ENCODE measurements at places on chromosomes 4 and X.

DNA sequence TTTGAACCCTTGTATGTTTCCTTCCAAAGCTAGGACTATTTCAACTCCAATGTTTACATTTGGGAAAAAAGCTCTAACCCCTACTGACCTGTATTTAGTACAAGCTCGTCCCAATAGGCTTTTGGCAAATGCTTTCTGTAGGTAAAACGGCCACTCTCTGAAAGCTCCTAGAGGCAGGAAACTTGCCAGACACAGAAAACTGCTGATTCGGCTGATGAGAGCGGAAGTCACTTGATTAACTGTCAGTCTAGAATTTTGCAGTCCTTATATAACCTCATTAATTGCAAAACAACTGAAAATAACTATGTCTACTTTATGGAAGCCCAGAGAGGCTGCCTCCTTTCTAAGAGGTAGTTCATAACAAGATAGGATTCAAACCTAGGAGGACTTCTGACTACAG is 108.1 kb downstream of the TSPAN7 start:
- no peak for DNase-seq

GRCh38 chr4:8378776-8379175 is 61.7 kb downstream of the ACOX3 start:
- DNase-seq, result no peak

DNA sequence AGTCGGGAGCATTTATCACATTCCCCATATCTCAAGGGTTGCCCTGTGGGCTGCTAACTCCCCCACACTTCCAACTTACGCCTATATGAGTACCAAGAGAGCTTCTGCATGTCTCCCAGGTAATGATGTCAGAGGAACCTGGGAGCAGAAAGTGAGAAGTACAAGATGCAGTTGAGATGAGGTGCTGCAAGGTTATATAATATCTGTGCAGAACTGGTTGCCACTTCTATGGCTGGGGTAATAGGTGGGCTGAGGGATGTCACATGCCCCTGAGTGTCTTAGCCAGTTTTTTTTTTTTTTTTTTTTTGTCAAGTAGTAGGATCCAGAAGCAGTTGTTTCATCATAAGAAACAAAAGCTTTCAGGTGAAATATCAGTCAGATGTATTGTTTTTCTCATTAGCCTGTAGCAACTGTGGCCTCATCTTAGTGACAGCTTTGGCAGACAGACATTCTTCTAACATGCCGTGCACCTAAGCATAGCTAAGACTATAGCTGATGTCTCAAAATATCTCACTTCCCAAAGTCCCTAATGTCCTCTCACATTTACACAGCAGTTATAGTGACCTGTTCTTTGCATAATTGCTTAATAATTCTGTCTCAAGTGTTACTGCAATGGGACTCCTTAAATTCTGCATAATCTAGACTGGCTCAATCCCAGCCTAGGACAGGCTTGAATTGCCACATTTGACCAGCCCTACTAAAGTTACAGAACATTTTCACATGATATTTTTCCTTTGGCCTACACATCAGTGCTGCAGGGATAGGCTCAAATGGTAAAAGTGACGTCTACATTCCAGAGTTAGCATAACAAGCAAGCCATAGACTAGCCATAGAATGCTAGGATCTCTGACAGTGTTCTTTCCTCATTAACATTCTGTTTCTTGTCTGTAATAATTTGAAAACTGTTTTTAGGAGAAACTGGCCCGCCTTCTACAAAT is 17.9 kb upstream of the MAOB start:
- DNase-seq, result no peak

- no peak for DNase-seq
Observed at GRCh38 chrX:29090811-29091210, 503.6 kb downstream of the IL1RAPL1 start.

DNA sequence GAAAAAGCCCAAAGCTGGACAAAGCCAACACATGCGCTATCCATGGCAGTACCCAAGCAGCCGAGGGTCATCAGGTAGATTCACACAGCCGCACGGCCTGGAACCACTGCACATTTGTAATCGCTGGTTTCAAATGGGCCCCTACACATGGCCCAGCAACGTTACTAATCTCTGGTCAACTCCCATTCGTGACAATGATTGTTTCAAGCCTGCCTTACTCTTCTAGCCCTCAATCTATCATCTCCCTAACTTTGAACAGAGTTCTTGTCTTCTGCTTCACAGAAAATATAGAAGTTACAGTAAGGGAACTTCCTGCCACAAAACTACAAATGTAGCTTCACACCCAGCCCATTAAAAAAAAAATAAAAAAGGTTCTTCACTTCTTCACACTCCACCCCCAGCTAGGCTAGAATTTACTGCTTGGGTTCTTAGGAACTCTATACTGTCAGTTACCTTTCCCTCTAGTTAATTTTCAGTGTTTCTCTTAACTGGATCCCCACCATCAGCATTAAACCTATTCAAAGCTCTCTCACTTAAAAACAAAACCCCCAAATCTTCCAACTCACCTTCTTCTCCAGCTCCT is 24.2 kb downstream of the CASP3 start:
- no peak for DNase-seq

DNA sequence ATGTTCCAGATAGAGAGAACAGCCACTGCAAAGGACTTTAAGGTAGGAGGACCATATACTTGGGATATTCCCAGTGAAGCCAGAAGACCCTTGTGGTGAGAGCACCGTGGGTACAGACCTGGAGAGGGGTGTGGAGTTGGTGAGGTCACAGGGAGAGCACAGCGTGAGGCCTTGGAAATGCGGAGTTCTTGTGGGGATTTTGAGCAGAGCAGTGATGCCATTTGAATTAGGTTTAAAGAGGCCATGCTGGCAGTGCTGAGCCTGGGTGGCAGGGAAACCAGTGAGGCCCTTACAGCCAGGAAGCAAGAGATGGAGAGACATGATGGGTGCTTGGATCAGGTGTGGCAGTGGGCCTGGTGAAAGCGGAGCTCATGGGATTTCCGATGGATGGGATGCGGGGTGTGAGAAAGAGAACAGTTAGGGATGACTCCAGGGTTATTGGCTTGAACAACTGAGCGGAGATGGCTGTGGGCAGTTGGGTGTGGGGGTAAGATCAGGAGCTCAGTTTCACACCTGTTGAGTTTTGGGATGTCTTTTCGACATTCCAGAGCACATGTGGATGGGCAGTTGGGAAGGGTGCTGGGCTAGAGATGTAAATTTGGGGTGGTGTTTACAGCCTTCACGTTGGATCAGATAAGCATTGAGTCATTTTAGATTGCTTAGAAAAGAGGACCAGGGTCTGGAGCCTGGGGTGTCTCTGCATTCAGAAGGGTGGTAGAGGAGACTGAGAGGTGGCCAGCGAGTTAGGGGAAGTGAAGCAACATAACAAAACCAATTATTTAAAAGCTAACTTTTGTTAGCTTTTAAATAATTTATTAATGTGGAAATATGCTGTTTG is 68.9 kb downstream of the TMEM131L start:
- DNase-seq, result no peak

- DNase-seq, result no peak
Observed at GRCh38 chr4:112128452-112128851, 16.8 kb upstream of the FAM241A start.

GRCh38 chr4:179817317-179817716 is 2375.1 kb upstream of the AGA start:
- no peak for DNase-seq

- no peak for DNase-seq
Observed at GRCh38 chr4:129148892-129149291, 52.9 kb downstream of the C4orf33 start.

DNA sequence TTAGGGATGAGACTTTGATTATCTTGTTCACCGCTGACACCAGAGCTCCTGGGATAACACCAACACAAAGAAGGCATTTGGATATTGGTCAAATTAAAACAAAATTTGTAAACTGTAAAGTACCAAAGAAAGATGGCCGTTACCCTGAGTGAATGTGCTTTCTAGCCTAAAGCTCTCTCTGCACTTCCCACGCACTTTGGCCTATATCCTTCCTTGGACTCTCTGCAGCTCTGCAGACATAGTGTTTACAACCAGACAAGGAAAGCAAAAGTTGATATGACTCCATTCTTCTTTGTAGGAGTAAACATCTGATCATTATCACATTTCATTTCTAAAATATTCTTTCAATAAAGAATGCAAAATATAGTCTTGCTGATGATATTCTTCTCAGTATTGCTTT is 44.8 kb upstream of the PITX2 start:
- DNase-seq, result no peak

GRCh38 chr4:53199356-53199755 is 166.5 kb downstream of the SCFD2 start:
- DNase-seq, result no peak

DNA sequence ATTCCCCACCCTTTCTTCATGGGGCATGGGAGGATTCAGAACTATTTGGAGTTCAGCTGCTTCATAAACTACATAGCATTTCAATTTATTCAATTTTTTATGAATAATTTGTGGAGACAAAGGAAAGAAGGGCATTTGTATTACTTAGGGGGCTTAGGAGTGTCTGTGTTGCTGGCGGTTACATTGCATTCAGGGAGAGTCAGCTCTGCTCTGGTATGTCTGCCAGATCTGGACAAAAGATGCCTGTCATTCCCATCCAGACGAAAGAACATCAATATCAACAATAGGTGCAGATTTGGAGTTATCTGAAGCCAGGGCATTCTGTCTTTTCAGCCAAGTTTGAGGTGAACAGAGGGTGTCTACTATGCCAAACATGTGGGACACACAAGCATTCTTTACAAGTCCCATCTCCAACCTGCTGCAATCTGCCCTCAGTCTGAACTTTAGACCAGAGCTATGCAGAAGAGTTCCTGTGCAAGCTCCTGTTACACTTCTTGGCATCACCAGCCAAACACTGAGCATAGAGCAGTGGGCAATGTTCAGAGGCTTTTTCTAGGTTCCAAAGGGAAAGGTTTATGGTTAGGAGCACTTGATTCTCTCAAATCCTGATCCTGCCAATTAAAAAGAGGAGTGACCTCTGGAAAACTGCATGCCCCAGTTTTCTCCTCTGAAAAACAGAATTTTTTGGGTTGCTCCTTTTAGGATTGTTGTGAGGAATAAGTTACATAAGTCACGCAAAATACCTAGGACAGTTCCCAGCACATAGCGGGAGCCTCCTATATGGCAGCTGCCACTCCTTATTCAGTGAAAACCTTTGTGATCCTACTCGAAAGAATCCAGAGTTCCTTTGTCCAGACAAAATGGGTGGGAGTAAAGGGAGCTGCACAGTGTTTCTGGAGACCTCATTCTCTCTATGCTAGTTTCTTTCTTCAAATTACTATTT is 719.5 kb upstream of the SLIT2 start:
- no peak for DNase-seq

- DNase-seq, result no peak
Observed at GRCh38 chrX:5646818-5647217, 581.8 kb downstream of the NLGN4X start.

DNA sequence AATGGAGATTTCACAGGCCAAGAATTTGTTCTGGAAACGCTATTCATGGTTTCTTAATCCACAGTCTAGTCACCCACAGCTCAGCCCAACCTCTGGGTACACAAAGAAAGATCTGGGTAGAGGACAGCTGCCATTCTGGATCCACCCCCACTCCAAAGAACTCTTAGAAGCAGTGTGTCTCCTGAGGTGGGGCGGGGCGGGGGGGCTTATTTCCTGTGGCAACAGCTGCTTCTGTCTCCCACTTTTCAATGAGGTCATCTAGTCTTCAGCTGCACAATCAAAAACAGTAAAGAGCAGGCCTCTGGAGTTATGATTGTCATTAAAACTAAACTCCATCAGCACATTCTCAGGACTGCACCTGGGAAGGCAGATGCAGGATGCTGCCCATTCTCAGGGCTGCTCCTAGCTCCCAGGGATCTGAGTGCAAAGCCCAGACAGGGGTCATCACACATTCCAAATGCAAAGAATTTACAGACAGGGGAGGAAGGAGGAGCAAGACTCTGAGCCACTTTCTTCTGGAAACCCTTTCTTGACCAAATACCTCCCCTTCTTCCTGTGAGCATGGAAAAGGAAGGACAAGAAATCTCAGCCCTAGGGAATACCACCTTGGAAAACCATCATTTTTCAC is 207.3 kb downstream of the HS6ST2 start:
- no peak for DNase-seq

DNA sequence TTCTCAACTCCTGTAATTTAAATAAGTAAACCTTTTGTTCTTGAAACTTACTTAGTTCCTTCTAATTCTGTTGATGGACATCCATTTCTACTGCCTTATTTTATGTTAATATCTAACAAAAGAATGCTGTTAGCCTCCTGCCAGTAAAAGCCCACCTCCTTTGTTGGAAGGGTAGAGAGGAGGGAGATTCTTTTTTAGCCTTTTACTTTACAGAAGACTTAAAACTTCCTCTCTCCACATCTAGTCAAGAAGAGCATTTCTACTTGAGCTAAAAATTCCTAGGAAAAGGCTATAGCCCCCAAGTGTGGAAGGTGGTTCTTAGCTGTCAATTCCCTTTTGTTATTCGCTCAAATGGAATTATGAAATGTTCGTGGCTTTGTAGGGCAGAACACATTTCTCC is 118.7 kb downstream of the ZIC3 start:
- DNase-seq, result no peak

DNA sequence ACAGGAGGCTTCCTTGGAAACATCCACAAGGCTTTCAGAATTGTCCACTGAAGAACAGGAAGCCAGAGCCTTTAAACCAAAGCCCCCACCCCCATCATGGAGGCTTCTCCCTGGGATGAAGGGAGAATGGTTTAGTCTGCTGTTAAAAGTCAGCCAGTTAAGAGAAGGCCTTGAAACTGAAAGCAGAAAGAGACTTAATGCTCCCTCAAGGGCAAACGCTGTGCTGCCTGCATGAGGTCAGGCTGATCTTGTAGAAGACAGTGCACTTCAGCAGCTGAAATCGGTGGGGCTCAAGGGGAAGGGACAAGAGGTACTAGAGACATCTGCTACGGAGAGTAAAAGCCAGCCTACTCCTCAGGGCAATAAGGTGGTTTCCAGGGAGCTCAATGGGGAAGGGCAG is 69.0 kb downstream of the HPRT1 start:
- no peak for DNase-seq

DNA sequence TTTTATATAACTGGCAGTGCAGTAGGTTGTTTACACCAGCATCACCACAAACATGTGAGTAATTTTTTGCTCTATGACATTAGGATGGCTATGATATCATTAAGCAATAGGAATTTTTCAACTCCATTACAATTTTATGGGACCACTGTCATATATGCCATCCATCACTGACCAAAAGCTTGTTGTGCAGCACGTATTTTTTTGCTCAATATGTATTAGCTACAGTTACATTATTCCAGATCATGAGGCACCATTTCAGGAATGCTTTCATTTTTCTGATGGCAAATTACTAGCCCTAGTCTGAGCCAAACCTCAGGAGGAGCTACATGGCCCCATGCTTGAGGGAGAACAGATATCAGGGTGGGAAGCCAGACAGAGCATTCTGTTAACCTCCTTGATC is 56.8 kb upstream of the DCLK2 start:
- no peak for DNase-seq
